Cardiac fibroblast (primary cell): ENCODE measurements at places on chromosomes 16 and 17.

DNA sequence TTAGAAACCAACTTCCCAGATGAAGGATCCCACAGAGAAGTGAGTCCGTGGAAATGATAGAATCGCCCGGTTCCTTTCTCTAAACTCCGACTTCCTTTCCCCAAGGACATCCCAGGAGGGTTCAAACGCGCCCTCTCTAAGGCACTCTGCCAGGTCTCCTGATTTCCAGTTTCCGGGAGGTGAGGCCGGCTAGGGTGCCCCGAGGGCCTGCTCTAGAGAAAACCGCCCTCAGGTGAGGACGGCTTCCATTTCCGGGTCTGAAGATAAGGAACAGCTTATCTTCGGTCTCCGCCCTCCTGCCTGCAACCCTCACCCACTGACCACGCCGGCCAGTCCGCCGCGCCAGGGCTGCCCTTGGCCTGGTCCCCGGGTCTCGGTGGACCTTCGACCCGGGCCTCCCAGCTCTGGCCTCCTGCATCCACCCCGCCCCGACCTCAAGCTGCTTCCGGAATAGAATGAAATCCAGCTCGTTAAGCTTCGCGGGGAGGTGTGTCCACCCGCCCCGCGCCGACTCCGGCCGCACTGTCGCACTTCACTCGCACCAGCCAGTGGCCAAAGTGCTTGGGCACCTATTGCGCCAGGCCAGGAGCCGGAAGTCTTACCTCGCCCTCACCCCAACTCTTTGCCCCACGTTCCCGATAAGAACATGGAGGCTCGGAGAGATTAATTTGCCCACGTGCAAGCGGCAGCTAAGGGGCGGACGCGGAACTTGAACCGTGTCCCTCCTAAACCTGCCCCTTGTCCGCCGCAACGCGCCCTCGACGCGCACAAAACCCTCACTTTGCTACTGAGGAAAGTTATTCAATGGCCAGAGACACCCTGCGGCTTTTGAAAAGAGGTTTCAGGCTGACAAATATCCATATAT, 836 bp upstream of the MMP15 start:
- peak; percentile 21 for DNase-seq

- DNase-seq: no peak
Observed at GRCh38 chr17:78898075-78898836, 4.7 kb downstream of the CEP295NL start.

DNA sequence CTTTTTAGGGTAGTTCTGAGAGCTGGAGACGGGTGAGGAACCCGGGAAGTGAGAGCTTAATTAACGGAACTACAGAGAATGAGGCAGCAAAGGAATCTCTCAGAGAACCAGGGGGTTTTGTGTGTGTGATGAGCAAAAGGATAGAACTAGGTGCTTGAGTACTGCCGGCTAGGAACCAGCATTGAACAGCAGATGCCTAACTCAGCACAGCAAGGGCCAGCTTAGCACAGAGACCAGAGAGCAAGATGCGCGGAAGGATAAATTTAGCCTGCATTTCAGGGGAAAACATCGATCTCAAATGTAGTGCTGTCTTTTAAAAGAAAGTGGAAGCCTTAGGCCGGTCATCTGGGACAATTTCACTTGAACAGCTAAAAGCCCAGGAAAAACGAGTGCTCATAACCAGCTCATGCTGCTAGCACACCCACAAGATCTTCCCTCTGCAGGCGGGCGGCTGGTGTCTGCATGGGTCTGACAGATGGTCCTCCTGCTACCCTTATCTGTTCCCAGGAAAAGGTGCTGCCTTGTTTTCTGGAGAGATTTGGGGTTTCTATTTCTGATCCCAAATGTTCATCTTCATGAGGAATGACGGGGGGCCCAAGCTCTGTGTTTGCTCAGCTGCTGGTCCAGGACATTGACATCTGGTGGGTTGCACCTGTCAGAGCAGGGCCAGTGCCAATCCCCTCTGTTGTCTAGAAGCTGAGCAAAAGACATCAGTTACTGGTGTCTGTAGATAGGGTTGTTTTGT, 103.9 kb downstream of the SOCS1 start:
- DNase-seq: no peak

DNA sequence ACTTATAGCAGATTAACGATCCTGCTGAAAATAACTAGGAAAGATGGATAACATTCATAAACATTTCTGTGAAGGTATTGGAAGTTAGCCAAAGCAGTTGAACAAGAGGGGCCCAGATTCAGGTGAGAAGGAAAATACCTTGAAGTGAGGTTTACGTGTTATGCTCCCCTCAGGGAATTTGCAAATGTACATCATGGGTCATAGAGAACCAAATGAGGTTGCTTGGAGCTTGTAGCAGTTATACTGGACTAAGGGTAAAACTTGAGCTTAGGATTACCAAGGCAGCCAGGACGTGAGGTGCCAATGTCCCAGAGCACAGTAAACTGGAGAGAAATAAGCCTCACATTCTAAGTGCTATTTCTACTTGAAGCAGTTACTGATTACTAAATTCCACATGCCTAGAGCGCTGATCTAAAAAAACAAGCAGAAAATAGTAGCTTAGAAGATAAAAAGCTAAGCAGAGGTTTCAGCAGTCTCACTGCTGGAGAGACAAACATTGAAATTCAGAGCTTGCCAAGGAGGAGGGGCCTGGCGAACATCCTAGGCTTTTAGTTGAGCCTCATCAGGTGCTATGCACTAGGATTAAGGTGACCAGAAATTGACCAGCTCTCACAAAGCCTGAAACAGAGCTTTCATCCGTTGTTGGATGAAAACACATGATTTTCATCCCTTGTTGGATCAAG, 136.7 kb upstream of the FAM20A start:
- DNase-seq: peak; percentile 64

- DNase-seq: peak; percentile 26
Observed at GRCh38 chr17:34981538-34982241, 1.4 kb downstream of the LIG3 start.

DNA sequence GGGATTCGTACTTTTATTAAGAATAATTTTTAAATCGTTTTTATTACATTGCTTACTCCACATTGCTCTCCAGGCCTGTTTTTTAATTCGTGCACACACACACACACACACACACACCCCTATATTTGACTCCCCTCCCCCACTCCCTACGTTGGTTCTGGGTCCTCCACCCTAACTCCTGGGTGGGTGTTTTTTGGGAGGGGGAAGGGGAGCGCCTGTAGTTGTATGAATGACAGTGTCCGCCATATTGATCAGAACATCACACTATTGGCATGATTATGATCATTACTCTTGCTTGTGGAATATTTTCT, 1.3 kb downstream of the GNAO1 start:
- no peak for DNase-seq

DNA sequence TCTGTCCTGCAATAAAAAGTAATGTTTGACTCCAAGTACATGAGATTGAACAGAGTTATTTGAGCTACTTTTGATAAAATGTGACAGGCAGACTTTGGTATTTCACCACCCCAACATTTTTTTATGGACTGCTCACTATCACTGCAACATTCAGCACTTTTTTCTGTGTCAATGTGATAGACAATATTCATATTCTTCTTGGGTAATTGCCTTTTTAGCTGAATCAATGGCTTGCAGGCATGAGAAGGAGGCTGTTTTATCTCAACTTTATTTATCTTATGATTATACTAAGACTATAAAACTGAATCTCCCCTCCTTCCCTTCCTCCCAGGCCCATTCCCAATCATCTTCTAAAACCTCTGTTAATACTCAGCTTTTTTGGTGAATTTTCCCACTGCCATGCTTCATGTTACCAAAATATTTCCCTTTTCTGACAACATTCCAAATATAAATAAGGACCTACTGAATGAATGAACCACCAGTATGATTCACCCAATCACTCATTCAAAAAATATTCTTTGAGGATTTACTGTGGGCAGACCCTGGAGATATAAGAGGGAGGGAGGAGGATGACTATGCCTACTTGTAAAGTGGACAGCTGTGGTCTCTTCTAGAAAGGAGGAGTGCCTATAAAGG, 67.6 kb downstream of the CDH13 start:
- DNase-seq: peak; percentile 60

DNA sequence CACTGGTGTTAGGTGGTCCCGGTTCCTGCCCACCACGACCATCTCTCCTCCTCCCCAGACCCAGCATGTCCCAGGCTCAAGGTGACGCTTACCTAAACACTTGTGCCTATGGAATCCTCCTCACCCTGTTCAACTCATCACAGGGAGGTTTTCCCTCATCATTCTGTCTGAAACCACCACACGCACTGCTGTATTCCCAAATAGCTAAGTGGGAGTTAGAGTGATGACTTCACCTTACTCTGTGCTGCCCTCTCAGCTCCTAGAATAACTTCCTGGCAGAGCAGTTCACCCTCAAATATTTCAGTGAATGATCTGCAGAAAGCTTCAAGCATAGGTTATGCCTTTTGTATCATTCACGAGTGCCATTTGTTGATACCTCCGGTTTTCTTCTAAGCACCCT, 216.5 kb downstream of the CPPED1 start:
- no peak for DNase-seq

DNA sequence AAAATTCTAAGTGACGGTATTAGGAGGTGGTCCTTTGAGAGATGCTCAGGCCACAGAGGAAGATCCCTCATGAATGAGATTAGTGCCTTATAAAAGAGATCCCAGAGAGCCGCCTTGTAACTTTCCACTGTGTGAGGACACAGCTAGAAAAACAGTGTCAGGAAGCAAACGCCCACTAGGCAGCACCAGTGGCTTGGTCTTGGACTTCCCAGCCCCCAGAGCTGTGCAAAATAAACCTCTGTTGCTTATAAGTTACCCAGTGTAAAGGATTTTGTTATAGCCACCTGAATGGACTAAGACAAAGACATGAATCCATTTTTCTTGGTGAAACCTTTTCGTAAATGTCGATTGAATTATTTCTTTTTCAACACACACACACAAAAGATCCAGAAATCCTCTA, 141.0 kb downstream of the CBLN1 start:
- no peak for DNase-seq

DNA sequence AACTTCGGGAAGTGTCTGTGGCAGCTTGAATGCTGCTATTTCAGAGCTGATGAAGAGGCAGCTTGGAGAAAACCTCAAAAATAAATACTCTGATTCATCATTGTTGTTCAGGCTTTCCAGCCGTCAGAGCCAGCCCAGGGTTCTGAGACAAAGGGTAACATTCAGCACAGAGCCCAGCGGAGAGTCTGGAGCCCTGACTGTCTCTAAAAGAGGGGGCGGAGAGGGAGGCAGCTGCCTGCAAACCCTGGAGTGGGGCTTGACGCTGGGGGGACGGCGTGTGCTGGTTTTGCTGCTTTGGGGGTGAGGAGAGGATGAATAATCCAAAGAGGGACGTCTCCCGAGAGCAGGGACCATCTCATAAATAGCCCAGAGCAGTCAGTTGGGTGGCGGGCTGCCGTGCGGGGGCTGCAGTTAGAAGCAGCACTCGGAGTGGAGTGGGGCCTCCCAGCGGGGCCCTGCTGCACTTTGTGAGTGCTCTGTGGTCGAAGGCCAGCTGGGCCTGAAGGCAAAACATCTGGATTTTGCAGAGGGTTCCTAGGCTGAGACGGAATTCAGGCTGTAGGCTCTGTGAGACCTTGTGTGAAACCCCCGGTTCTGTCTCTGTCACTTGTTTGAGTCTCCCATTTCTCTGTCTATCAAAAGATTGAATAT, 237.8 kb downstream of the PRKCA start:
- DNase-seq: peak; percentile 88

- peak; percentile 45 for DNase-seq
Observed at GRCh38 chr16:84423416-84423837, 55.1 kb downstream of the ATP2C2 start.

DNA sequence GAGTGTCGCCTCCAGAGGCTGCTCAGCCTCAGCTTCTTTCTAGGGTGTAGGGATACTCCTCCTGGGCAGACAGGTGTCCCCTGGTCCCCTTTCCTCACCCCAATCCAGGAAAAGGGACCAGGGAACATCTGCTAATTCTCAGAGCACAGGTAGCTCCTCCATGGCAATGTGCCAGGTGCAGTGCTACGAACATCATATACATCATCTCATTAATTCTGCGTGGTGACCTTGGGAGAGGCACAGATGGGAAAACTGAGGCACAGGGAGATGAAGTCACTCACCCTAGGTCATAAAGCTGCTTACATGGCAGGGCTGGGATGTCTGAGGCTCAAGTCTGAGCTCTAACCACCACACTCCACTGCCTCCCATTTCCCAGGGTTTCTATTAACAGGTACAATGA, 11.7 kb downstream of the HDAC5 start:
- no peak for DNase-seq

GRCh38 chr17:41666237-41666641, 22.4 kb upstream of the EIF1 start:
- DNase-seq: peak; percentile 71

GRCh38 chr16:17116595-17117322, 354.0 kb downstream of the XYLT1 start:
- no peak for DNase-seq

GRCh38 chr17:16944334-16945135, 27.4 kb downstream of the TNFRSF13B start:
- no peak for DNase-seq

DNA sequence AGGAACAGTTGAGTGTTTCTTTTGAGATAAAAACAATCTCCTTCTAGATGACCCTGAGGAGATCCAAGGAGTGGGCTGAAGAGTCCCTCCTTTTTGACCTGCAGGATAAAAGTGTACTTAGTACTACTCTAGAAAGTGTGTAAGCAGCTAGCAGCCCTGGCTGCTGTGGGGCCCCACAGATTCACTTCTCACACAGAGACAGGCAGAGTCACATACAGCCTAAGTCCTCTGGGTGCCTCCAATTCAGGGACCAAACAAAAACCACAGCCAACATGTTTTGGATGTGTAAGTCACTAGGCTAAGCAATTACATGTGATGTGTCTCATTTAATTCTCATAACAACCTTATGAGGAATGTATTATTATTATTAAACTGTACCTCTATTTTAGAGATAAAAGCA, 97.1 kb downstream of the TMEM100 start:
- no peak for DNase-seq

GRCh38 chr17:46730679-46731078, 87.8 kb downstream of the WNT3 start:
- no peak for DNase-seq

DNA sequence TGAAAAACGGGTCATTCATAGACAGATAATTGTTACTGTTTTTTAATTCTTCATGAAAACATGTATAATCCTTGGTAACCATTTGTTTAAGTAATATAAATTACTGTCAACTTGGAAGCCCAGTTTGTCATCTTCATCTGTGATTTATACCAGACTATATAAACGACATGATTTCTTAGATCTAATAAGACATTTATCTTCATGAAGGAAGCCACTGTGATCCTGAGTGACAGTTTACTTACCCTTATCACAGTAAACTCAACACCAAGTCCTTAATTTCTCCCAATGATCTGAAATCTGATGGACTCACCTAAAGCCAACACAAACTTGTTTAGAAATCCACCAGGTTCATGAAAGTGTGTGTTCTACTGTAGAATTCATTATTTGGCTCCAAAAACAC, 91.3 kb downstream of the SKAP1 start:
- no peak for DNase-seq
